GM10248 (cell line): ENCODE measurements at places on chromosomes 1 and 21.
A peak's percentile ranks its signal among the peaks of the same experiment; 100 is the strongest.

- no peak for DNase-seq
These were observed 437.9 kb downstream of the MRPL39 start for GRCh38 chr21:25169370-25169769.

- DNase-seq, result no peak
These were observed 3.1 kb downstream of the ACADM start for GRCh38 chr1:75727571-75727970.

DNA sequence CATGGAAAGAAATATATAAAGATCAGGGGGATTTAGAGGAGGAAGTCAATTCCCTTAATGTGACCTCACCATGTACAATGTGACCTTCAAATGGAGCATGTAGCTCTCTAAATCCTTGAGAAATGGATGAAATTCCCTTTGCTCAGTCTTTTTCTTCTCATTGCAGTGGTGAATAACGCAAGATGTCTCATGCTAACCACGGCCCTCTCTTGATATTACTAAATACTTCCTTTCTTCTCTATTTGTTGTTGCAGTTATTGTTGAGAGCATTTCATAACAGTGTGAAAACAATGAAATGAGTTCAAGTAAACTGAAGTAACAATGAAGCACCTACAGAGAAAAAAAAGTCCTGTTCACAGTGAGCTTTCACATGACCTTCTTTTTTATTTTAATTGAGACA lies 55.6 kb downstream of the ZNF281 start:
- DNase-seq, result peak; percentile 39

- DNase-seq, result no peak
These were observed 907.1 kb downstream of the KCNT2 start for GRCh38 chr1:195701149-195701548.

- no peak for DNase-seq
These were observed 84.4 kb downstream of the NTPCR start for GRCh38 chr1:233034836-233035235.

GRCh38 chr1:3227893-3228292 lies 158.9 kb downstream of the PRDM16 start:
- DNase-seq, result no peak

DNA sequence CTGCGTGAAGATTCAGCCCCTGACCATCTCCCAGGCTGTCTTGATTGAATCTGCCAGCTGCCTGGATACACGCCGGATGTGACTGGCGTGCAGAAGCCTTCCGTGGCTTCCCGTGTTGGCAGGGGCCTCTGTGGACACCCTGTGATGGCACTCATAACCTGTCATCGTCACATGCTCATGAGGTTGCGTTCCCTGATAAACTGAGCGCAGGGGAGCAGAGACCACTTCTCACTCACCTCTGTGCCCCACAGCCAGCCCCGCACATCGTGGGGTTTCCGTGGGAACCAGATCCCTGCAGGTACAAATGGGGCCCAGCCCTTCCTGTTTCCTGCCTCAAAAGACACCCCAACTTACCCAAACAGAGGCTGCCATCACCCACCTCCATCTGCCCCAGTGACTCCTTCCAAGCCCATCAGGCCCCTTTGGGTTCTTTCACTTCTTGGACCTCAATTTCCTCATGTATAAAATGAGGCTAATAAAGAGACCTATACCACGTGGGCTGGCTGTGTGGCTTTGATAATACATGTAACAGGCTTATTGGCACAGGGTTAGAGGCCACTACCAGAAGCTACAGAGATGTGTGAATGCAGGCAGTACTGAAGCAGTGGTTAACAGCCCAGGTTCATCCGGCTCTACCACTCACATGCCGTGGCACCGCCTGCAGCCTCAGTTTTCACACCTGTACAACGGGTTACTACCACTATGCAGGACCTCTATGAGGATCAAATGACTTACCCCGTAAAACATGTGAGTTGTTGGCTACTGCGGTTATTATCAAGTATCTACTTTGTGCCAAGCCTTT lies 23.6 kb downstream of the HTR6 start:
- DNase-seq, result no peak

DNA sequence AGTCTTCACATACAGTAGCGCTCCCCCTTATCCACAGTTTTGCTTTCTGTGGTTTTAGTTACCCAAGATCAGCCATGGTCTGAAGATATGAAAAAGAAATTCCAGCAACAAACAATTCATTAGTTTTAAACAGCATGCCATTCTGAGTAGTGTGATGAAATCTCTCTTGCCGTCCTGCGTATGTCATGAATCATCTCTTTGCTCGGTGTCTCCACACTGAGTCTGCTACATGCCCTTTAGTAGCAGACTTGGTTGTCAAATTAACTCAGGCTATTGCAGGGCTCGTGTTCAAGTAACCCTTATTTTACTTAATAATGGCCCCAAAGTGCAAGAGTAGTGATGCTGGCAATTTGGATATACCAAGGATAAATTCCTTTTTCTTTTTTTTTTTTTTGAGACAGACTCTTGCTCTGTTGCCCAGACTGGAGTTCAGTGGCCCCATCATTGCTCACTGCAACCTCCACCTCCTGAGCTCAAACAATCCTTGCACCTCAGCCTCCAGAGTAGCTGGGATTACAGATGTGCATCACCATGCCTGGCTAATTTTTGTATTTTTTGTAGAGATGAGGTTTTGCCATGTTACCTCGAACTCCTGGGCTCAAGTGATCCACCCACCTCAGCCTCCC lies 22.6 kb downstream of the PHACTR4 start:
- DNase-seq, result no peak

DNA sequence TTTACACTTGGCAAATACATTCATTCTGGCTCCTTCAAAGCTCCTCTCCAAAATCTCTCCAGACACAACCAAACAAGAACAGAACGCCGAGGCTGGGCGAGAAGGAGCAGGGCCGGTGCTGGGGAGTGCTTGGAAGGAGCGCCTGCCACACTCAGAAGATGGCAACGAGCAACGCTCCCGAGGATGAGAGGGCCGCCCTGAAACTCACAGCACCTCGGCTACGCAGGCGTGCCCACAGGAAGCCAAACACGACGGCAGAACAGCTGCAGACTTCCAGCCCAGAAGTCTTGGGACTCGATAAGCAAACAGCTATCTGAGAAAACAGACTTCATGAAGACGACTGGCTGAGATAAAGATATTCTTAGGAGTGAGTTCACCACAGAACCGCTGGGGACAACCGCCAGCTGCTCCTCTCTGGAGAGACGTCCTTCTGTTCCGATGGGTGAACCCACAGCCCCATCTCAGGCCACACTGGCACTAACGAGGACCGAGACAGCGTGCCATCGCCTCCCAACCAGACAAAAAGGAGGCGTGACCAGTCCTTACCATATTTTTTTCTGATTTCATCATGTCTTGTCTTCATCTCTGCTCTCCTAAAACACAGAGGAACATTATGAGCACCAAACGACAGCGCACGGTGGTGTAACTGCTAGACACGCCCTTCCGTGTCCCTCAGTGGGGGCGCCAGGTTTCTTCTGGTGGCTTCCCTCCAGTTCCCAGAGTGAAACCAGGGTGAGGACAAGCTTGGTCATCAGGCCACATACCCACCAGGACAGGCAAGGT lies 18.6 kb downstream of the PTTG1IP start:
- DNase-seq, result no peak

DNA sequence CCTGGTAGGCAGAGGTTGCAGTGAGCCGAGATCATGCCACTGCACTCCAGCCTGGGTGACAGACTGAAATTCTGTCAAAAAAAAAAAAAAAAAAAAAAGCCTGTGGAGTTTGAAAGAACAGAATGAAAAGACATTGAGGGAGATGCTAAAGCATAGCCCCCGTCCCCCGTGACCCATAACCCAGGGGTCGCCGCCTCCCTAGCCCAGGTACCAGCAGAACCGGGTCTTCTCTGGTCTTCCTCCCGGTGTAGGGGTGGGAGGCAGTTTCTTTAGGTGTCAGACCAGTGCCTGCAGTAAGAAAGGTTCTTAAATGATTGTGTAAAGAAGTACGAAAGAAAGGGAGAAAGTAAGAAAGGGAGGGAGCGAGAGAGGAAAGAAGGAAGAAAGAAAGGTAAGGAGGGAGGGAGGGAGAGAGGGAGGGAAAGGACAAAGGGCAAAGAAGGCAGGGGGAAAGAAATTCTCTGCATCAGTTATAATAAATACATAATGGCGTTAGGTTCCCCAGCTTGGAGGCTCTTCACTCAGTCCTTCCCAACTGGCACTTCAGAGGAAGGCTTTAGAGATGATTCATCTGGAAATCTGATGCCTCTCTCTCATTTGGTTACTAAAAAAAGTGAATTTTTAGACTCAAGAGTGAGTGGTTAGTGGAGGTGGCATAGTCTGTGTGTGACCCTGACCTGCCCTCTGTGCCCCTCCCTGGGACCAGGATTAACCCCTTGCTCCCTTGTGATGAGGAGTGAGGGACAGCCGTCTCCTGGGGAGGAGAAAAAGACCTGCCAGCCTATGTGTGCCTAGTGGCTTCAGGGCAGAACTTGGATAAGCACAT lies 1.1 kb downstream of the IL24 start:
- DNase-seq, result no peak

DNA sequence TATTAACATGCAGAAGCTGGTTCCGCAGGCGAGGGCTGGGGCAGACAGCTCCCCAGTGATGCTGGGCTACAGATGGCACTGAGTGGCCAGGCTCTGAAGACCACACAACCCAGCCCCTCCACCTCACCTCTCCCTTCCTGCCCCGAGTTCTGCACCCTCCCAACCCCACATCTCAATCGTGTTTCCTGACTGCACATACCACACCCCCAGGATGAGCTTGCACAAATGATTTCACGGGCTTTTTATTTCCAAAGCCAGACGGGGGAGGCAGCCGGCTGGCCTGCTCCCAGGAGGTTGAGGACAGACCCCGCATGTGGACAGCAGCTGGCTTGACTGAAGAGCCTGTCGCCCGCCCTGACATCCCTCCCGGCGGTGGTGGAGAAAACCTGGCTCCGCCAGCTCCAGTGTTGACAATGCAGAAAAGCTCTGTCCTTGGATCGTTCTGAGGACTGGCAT lies 21.4 kb upstream of the ALDH4A1 start:
- DNase-seq, result no peak

- DNase-seq, result no peak
These were observed 173.9 kb downstream of the RWDD3 start for GRCh38 chr1:95407886-95408291.

GRCh38 chr1:110321045-110321444 lies 18.1 kb upstream of the RBM15 start:
- no peak for DNase-seq

DNA sequence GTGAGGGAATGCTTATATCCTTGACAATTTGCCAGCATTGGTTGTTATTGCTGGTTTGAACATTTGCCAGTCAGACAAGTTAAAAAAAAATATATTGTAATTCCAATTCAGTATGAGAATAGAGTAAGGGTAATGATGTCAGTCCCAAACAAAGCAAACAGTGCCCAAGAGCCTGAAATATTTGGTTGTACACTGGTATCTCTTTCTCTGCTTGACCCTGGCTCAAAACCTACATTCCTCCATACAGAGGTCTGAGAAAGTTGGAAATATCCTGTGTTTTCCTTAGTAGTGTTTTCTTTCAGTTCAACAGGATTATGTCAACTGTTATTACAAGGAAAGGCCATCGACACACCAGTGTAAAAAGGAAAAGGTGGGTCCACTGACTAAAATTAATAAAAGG lies 145.6 kb downstream of the MRPL39 start:
- no peak for DNase-seq

- DNase-seq, result peak; percentile 15
These were observed 106.2 kb downstream of the RUNX1 start for GRCh38 chr21:34942911-34943310.

DNA sequence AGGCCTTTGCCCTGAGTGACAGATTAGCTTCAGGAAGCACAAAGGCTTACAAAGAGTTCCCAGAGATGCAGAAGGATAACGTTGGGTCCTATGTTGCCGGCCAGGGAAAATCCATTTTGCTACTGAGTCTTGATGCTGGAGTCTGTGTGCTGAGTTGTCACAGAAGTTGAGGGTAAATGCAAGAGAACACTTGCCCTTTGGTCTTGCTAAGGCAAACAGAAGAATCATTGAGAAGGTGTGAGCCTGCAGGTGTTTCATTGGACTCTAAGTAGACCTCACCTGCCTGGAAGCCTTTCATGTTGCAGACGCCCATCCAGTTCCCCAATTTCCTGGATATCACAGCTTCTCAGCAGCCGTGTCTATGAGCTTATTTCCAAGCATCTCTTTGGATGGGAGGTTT lies 105.2 kb downstream of the PCP4 start:
- no peak for DNase-seq

DNA sequence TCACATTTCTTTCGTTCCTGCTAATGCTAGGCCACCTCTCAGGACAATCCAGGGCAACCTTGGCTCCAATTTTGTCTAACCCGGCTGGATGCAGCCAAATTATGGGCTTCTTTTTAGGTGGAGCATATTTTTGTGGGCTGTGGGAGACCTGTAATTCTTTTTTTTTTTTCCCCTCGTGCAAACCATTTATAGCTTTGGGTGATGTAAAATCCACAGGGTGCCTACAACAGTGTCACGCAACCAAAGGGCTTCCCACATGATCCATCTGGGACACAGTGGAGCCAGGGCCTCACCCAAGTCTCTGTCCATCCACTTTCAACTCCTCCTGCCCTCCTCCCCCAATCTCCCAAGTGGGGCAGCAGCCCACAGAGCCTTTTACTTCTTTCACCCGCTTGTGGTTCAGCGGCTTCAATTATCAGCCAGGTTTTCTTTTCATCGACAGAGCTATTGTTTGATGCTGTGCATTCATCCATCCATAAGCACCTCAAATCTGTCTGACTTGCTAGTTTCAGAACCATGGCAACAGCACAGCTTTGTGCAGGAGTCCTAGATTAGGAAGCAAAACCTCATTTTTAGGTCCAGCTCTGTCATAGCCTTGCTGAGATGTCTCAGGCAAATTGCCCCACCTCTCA lies 10.0 kb upstream of the OVAAL start:
- DNase-seq, result no peak

GRCh38 chr1:21490774-21491487 lies 18.3 kb upstream of the ALPL start:
- DNase-seq, result no peak

DNA sequence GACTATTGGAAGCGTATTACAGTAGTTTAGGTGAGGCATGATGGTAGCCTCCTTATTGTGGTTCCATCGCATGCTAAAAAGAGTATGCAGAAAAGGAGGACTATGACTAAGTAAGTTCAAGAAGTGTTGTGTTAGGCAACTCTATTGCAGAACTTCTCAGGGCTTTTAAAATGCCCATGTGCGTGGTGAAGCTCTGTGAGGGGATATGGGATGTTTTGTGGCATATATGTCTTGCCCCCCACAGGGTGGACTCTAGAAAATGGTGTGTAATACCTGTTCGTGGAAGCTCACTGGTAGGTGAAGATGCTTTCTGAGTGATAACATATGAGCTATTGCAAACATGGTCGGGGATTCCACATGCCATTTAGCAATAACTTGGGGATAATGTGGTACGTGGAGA lies 31.7 kb downstream of the MAN1A2 start:
- DNase-seq, result no peak
